SJSA1 (cell line): ENCODE measurements at places on chromosomes 16 and 17. TPM values are rescaled to one million over a fixed set of nuclear protein-coding genes. Genes with fewer than 3 reads are reported as not detected.

Gene SPEM1
- total RNA-seq: not detected in 2 replicates

Gene PYDC1
- not detected in 2 replicates for total RNA-seq

Gene PRCD
- 0.13 TPM in 1 of 2 replicates, not detected in the other for total RNA-seq

Gene PERCC1
- not detected in 2 replicates for total RNA-seq

Gene LLGL2
- total RNA-seq: 5.8 and 6.6 TPM in 2 replicates

Gene ADAD2
- total RNA-seq: not detected in 2 replicates

Gene KRTAP3-2
- total RNA-seq: not detected in 2 replicates

Gene ASPA
- total RNA-seq: 0.18 TPM in 1 of 2 replicates, not detected in the other

Gene KCNH6
- total RNA-seq: not detected in 2 replicates
